ENCODE measurements at places on chromosomes 6 and 20.
A peak's percentile ranks its signal among the peaks of the same experiment; 100 is the strongest.

DNA sequence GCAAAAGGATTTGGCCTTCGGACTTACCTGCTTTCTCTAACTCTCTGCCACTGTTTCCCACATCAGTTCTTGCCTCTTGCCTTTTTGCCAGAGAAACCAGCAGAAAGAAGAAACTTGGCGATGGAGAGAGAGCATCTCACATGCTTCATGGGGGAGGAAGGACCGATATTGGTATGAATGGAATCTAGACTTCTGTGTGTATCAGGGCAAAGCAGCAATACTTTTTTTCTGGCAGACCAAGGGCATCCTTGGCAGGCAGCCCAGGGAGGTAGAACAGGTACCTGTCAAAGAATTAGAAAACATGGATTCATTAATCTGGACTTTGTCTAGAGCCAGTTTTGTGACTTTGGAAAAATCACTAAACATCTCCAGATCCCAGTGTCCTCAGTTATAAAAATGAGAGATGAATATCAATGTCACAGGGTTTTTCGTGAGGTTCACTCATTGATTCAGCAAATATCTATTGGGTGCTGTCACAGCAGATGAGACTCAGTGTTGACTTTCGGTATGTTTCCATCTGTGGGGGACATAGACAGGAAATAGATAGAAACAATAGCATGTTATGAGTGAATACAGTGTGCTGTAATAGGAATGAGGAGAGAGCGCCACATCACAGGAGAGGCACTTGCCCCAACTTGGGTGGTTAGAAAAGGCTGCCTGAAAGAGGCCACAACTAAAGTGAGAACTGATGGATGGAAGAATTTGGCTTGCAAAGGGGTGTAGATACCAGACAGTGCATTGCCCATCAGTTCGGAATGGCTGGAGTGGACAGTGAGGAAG, 114.1 kb downstream of the CD83 start:
- peak; percentile 51 for ATAC-seq

DNA sequence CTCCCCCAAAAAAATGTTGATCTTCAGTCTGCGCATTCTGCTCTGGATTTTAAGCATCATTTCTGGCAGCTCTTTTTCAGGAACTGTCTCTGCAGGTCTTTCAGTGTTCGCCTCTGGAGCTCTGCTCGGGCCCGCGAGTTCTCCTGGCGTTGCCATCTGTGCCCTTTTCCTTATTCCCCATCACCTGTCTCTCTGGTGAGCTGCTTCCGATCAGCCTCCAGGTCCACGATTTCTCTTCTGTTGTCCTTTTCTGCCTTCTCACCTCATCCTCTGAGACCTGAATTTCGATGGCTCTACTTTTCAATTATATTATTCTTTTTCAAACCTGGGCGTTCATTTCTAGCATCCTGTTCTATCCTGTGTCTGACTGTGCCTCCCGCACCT, 590 bp upstream of the MAP1LC3A start:
- peak; percentile 1 for ATAC-seq

GRCh38 chr20:5470943-5471342, 154.2 kb upstream of the PROKR2 start:
- ATAC-seq, result no peak

DNA sequence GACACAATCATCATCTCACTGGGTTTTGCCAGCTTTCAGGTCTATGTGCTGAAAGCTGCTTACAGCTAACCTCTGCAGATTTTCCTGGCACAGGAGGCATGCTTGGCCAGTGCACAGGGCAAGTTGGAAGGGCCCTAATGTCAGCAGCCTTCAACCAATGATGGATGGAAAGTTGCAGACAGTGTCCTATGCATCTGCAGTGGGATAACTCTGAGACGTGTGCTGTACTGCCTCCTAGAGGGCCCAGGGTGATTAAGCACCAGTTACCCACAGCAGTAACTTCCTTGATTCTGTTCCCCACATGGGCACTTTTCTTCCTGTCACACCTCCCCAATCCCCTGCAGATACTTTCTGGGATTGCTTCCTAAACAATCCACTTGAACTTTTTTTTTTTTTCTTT, 38.6 kb downstream of the OVOL2 start:
- peak; percentile 72 for ATAC-seq

- no peak for ATAC-seq
Measured at GRCh38 chr6:144423167-144423566, 138.0 kb downstream of the UTRN start.

DNA sequence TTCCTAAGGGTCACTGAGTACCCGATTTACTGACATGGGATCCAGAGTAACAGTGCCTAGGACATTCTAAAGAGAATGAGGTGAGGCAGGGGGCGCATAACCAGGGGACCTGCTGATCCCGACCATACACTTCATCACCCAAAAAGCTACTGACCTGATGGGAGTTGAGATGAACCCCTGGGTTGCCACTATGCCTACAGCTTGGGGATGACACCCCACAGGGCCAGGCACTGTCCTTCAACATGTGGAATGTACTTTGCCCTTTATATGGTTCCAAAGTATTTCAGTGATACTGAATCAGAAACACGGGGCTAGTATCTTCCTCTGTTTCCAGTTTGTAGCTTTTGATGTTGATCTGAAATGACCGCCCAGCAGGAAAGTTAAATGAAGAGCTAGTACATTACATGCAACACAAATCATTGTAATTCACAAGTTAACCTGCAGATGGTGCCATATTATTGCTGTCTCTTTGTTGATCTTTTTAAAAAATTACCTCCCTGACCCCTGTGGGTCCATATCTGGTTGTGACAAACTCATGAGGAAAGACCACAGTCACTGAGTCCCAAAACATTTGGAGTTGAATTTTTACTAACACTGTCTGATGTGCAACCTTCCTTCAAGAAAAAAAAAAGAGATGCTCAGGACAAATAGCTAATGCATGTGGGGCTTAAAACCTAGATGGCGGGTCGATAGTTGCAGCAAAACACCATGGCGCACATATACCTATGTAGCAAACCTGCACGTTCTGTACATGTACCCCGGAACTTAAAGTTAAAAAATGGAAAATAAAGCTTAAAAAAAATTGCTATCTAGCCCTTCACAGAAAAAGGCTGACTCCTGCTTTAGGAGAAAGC, 42.7 kb upstream of the GCNT2 start:
- peak; percentile 9 for ATAC-seq

DNA sequence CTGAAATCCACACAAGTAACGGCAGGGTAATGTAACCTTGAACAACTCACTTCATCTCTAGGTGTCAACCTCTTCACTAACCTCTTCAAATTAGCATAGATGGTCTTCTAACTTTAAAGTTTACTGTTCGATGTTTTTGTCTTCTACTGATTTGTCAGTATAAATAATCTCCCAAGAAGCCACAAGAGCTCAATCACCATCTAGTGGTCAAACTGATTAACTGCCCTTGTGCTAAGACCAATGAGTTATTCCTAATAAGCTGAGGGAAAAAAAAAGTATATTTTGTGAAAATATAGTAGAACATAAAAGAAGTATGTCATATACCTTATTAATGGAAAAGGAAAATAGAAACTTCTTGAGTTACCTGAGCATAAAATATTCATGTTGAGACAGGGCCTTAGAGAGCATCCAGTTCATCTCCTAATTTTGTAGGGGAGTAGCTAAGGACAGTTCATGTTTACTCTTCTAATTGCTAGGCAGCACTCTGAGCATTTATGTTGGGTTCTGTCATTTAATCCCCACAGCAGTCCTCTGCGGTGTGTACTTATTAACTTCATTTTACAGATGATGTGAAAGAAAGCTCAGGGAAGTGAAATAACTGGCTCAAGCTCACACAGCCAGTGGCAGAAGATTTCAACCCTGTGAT, 317.1 kb downstream of the ESR1 start:
- peak; percentile 34 for ATAC-seq

DNA sequence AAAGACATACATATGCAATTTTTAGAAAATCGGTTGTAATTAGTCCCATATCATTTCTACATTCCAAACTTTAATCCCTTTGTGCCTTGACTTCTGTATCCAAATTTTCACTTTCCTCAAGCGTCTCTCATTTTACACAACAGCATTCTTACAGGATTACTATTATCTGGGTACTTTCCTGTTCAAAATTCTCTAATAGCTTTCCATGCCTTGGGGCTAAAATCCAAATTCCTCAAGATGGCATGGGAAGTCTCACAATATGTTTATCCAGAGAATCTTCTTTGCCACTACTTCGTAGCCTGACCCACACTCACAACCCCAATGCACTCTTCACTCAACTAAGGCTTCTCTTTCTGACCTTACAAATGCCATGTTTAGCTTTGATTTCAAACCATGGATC, 125.0 kb downstream of the TBX18 start:
- no peak for ATAC-seq

- ATAC-seq, result no peak
Measured at GRCh38 chr6:160424256-160424655, 76.1 kb downstream of the SLC22A3 start.

DNA sequence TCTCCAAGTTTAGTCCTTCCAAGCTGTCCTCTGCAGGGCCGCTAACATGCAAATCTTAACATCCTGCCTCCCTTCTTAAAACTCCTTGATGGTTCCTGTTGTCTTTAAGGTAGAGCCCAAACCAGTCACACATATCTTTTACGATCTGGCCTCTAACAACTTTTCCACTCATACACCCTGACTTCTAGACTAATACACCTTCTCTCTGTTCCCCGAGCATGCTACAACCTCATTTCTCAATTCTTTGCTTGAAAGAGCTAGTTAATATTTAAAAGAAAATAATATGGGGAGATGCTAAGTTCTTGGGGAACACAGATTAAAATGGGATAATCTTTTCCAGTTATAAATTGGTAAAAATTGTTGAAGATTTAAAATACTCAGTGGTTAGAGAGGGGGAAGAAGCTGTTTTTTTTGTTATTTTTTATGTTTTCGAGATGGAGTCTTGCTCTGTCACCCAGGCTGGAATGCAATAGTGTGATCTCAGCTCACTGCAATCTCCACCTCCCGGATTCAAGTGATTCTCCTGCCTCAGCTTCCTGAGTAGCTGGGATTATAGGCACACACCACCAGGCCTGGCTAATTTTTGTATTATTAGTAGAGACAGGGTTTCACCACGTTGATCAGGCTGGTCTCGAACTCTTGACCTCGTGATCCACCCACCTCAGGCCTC, 250.7 kb downstream of the MAFB start:
- ATAC-seq, result no peak

DNA sequence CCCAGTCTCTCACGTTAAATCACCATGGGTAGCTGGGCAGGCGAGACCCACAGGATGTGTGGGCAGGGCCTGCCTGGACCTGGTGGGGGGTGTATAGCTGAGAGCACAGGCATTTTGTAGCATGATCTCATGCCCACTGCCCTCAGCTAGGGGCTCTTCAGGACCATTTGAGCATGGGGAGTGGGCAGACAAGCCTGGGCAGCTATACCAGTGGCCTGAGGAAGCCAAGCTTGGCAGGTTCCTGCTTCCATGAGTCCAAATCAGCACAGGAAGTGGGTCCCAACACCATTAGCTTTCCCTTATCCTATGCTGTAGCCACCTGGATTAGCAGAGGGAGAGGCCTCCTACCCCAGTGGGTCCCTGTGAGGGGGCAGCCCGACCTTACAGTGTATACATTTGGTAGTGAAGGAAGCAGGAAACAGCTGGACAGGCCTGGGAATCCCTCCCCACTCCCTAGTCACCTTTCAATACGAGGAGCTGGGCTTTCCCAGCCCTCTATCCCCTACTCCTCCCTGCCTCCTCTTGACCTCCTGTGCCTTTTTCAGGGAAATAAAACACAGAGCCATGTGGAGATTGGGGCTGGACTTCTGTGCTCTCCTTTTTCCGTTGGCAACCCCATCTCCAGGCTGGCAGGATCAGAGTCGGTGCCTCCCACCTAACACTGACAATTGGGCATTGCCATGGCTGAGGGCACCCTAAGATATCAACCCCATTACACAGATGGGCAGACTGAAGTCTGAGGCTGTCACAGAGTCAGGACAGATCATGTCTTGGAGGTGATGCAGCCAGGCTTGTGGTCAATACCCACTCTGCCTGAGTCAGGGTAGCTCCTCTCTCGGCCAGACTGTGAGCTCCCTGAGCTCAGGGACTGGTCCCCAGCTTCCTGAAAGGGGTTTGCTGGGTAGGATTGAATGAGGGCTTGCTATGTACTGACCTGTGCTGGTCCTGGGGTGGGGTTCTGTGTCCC, 59.8 kb downstream of the MRPL14 start:
- peak; percentile 70 for ATAC-seq

DNA sequence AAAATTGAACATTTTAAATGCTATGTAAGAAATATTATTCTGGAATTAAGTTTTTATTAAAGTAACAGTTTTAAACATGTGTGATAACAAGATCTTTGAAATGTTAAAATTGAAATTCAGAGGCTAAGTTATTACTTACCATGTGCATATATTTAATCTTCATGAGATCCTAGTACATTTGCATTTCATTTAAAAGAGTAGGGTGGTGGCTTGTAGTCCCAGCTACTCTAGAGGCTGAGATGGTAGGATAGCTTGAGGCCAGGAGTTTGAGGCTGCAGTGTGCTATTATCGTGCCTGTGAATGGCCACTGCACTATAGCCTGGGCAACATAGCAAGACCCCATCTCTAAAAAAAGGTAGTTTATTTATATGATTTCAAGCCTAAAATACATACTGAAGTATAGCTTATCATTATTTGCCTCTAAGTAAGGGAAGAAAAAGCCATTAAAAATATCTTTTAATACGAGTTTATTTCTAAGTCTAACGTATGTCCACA, 3.0 kb downstream of the CCR6 start:
- no peak for ATAC-seq

- ATAC-seq, result no peak
Measured at GRCh38 chr6:11368264-11368663, 135.8 kb upstream of the NEDD9 start.

- no peak for ATAC-seq
Measured at GRCh38 chr6:50457351-50457750, 256.0 kb upstream of the TFAP2D start.

- ATAC-seq, result no peak
Measured at GRCh38 chr6:168637834-168638233, 196.8 kb downstream of the SMOC2 start.

- no peak for ATAC-seq
Measured at GRCh38 chr20:42530855-42531448, 658.8 kb downstream of the PTPRT start.

GRCh38 chr6:169112483-169113320, 140.9 kb downstream of the THBS2 start:
- peak; percentile 18 for ATAC-seq

- no peak for ATAC-seq
Measured at GRCh38 chr20:13402171-13402760, 181.2 kb downstream of the ISM1 start.

- ATAC-seq, result peak; percentile 51
Measured at GRCh38 chr6:24951811-24952299, 16.1 kb upstream of the RIPOR2 start.

DNA sequence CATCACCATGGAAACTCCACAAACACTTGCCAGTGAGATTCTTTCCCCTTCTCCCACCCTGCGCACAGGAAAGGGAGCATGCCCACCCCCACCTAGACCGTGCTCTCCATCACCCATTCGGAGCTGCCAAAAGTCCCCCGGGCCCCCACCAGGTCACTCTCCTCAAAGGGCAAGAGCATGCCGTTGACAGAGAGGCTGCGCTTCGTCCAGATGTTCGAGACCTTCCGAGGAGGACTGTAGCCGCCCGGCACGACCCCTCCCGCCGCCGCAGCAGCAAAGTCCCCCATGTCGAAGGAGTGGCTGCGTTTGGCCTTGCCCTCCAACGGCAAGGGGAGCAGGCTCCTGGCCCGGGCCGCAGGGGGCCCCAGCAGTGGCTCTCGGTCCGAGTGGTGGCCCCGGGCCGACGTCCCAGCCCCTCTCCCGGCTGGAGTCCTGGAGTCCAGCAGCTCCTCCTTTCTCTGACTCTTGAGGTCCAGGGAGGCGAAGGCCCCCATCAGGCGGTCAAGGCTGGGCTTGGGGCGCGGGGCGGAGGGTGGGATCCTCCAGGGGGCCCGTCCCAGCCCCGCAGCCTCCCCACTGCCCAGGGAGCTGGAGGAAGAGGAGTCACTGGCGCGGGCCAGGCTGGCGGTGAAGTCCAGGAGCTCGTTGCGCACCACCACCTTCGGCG, 195.2 kb downstream of the LRFN2 start:
- no peak for ATAC-seq
